ENCODE measurements at places on chromosomes 4 and X. TPM values are rescaled to one million over a fixed set of nuclear protein-coding genes. Genes with fewer than 3 reads are reported as not detected.

MSX1 gene
- total RNA-seq: 1.1 TPM

EDA gene
- 1.2 TPM for total RNA-seq

DOCK11 gene
- total RNA-seq: 1.6 TPM

ADH1A gene
- not detected for total RNA-seq

GRPR gene
- not detected for total RNA-seq

TSPYL2 gene
- total RNA-seq: 7.2 TPM

UGT2A1 gene
- total RNA-seq: not detected

EOLA2 gene
- total RNA-seq: 18.8 TPM

NDST3 gene
- total RNA-seq: 2.3 TPM

SSX1 gene
- total RNA-seq: not detected

KDR gene
- total RNA-seq: 16.1 TPM

MYL5 gene
- total RNA-seq: 6.8 TPM

MAGEE2 gene
- not detected for total RNA-seq

PABPC4L gene
- total RNA-seq: 2.0 TPM

RRH gene
- total RNA-seq: not detected

POU4F2 gene
- not detected for total RNA-seq

DMD gene
- total RNA-seq: 13.0 TPM

ASB12 gene
- not detected for total RNA-seq

PABPC1L2A gene
- not detected for total RNA-seq

PRR32 gene
- not detected for total RNA-seq

NLGN3 gene
- 0.33 TPM for total RNA-seq

ARMCX1 gene
- 56.1 TPM for total RNA-seq
